T-helper 17 cell (primary cell): ENCODE measurements at places on chromosomes 3 and 15. TPM values are rescaled to one million over a fixed set of nuclear protein-coding genes. Genes with fewer than 3 reads are reported as not detected.

GRCh38 chr3:150874666-150875219 lies 30.5 kb downstream of the MINDY4B start:
- H3K4me3 ChIP-seq = no peak overlapping the region
- no peaks in the 10 kb centered on the region for H3K36me3 ChIP-seq
- peaks cover 6% of the 10 kb centered on the region for H3K27me3 ChIP-seq
- H3K4me1 ChIP-seq = no peaks in the 10 kb centered on the region
- no peak for DNase-seq

GRCh38 chr3:67937498-67938118 lies 283.2 kb upstream of the SUCLG2 start:
- H3K4me1 ChIP-seq = peaks cover 6% of the 10 kb centered on the region
- no peak overlapping the region for H3K4me3 ChIP-seq

INO80 gene
- total RNA-seq = 37.5 TPM

- H3K4me1 ChIP-seq = peaks cover 11% of the 10 kb centered on the region
- H3K4me3 ChIP-seq = no peak overlapping the region
- H3K27ac ChIP-seq = peak overlapping the region; percentile 70
- no peak for DNase-seq
Measured at GRCh38 chr3:128383316-128384235, 83.1 kb downstream of the DNAJB8 start.

- H3K4me1 ChIP-seq = peaks cover 5% of the 10 kb centered on the region
- no peaks in the 10 kb centered on the region for H3K36me3 ChIP-seq
- no peak for DNase-seq
- peaks cover 36% of the 10 kb centered on the region for H3K27me3 ChIP-seq
- peak within 1 kb of the TSS; percentile 63 for H3K4me3 ChIP-seq
Measured at GRCh38 chr3:36380221-36381031, at the start of gene STAC. TSS of gene STAC (plus strand) at chr3:36380504. CDS start at chr3:36380644, 140 bp downstream.

KLHL6 gene
- total RNA-seq = 29.3 TPM

DNA sequence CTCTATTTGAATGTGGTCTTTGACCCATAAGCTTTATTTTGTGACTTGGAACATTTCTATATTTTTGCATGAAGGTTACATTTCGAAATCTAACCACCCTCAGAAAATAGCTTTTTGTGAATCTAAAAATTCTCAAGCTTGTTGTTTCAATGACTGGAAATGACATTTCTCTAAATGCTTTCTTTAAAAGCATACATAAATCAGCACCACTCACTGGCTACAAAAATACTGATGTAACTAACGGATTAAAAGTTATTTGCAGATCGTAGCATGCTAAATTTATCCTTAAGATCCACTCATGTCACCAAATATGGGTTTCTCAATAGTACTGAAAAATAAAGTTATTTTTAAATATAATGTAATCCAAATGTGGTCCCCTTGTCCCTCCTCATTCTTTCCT lies 55.2 kb upstream of the ACAN start:
- H3K27ac ChIP-seq = no peak overlapping the region
- H3K36me3 ChIP-seq = no peaks in the 10 kb centered on the region
- H3K4me3 ChIP-seq = no peak overlapping the region
- peaks cover 66% of the 10 kb centered on the region for H3K27me3 ChIP-seq

GRCh38 chr15:58590926-58591325 lies 158.6 kb downstream of the ADAM10 start:
- no peak overlapping the region for H3K4me3 ChIP-seq
- H3K27me3 ChIP-seq = no peaks in the 10 kb centered on the region
- peaks cover 3% of the 10 kb centered on the region for H3K4me1 ChIP-seq
- DNase-seq = no peak
- H3K36me3 ChIP-seq = no peaks in the 10 kb centered on the region

TTC21A gene
- 3.5 TPM for total RNA-seq

- DNase-seq = no peak
- H3K4me1 ChIP-seq = peaks cover 3% of the 10 kb centered on the region
- H3K27ac ChIP-seq = no peak overlapping the region
- no peaks in the 10 kb centered on the region for H3K36me3 ChIP-seq
- no peak overlapping the region for H3K4me3 ChIP-seq
Measured at GRCh38 chr3:184030536-184030935, 1.0 kb upstream of the HTR3D start.

DNA sequence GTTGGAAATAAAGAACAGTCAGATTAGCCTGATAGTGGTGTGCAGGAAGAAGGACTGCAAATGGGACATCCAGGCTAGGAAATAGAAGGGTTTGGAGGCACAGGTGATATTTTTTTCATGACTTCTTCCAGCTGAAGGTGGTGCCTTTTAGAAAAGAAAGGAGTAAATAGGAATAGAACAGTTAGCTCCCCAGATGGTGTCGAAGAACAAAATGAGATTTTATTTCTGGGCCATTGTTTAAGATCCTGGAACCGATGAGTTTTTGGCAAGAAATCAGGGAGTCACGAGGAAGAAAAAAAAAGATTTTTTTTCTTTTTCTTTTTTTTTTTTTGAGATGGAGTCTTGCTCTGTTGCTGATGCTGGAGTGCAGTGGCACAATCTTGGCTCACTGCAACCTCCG lies 9.8 kb upstream of the NCK1 start:
- H3K27me3 ChIP-seq = no peaks in the 10 kb centered on the region
- no peak overlapping the region for H3K4me3 ChIP-seq
- H3K4me1 ChIP-seq = peaks cover 8% of the 10 kb centered on the region
- no peak overlapping the region for H3K27ac ChIP-seq
- H3K36me3 ChIP-seq = peaks cover 6% of the 10 kb centered on the region
